ENCODE measurements at places on chromosomes 12 and 14. TPM values are rescaled to one million over a fixed set of nuclear protein-coding genes. Genes with fewer than 3 reads are reported as not detected.

Gene CIROP
- not detected for polyA plus RNA-seq

Gene PTPRO
- polyA plus RNA-seq, result not detected

- no peak for DNase-seq
Measured at GRCh38 chr12:78585132-78585531, 279.4 kb upstream of the SYT1 start.

DNA sequence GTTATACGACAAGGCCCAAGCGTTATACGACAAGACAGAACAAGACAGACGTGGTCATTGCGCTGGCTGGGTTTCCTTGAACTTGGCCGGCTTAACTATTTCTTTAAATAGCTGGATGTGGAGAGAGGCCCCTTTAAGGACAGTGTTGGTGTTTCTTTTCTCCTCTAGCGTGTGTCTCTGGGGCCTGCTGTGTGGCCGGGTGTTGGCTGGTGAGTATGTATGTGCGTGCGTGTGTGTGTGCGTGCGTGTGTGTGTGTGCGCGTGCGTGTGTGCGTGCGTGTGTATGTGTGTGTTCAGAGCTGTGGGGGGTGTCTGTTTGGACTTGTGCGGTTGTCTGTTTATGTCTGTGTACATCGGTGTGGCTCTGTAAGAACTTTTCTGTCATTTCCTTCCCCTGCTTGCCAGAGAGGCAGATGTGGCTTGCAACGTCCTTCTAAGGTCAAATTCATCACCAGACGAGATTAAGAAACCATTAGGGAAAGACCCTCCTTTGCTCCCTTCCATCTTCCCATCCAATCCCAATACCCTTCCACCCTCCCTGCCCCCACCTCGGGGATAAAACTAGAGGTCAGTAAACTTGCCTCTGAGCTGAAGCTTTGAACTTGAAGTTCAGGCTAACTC lies 78.6 kb upstream of the TBX3 start:
- DNase-seq, result no peak

DNA sequence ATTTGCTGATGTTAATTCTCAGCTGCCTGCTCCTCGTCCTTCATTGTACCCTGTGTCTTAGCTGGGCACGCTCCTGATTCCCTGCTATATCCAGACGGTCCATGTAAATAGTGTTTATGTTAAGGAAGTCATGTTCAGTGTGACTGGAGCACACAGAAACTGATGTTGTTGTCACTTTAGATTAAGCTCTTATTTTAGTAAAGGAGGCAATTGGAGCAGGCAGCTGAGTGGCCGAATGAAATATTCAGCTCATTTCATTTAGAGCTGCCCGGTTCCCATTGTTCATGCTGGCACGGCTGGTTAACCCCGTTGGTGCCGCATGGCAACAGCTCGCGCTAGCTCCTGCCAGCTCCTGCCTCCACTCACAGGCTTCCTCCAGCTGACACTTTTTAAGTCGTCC lies 446.8 kb upstream of the SOX5 start:
- DNase-seq, result no peak

Measured in hepatocyte (in vitro differentiated cells).